ENCODE measurements at places on chromosomes 12 and 14.

GRCh38 chr14:65981192-65981843 lies 504.9 kb upstream of the CCDC196 start:
- no peaks in the 10 kb centered on the region for H3K27me3 ChIP-seq
- no peak for DNase-seq
- H3K36me3 ChIP-seq = no peaks in the 10 kb centered on the region
- H3K4me3 ChIP-seq = no peak overlapping the region

- peak; percentile 88 for DNase-seq
- H3K4me1 ChIP-seq = peaks cover 30% of the 10 kb centered on the region
- peak overlapping the region; percentile 76 for H3K27ac ChIP-seq
- H3K4me3 ChIP-seq = peak overlapping the region; percentile 69
Measured at GRCh38 chr12:109154451-109155438, 38.4 kb downstream of the ACACB start.

DNA sequence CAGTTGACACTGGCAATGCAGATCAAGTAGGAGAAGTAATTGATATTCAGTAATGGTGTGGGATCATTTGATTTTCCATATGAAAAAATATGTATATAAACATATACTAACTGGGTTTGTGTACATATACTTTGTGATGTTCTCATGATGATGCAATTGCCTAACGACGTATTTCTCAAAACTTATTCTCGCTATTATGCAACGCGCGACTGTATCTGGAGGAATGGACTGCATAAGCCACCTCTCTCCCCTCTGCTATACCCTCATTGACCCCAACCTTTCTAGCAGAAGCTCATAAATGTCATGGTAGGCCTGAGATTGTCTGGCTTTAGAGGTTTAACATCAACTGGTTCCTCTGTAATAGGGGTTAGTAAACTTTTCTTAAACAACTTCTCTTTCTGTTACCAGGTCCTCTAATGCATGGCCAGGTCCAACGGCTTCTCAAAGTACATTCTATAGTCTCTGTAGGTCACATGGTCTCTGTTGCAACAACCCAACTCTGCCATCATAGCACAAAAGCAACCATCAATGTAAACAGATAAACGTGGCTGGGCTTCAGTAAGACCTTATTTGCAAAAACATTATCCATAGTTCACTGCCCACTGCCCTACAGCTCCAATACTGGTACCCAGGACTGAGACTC lies 59.3 kb downstream of the FOXN3 start:
- no peak overlapping the region for H3K27ac ChIP-seq
- no peaks in the 10 kb centered on the region for H3K27me3 ChIP-seq
- no peak for DNase-seq
- H3K4me3 ChIP-seq = no peak overlapping the region
- no peaks in the 10 kb centered on the region for H3K36me3 ChIP-seq

GRCh38 chr14:83163016-83163415 lies 1629.4 kb upstream of the SEL1L start:
- no peak for DNase-seq
- no peak overlapping the region for H3K27ac ChIP-seq
- H3K27me3 ChIP-seq = no peaks in the 10 kb centered on the region
- no peaks in the 10 kb centered on the region for H3K36me3 ChIP-seq
- peaks cover 7% of the 10 kb centered on the region for H3K4me1 ChIP-seq

DNA sequence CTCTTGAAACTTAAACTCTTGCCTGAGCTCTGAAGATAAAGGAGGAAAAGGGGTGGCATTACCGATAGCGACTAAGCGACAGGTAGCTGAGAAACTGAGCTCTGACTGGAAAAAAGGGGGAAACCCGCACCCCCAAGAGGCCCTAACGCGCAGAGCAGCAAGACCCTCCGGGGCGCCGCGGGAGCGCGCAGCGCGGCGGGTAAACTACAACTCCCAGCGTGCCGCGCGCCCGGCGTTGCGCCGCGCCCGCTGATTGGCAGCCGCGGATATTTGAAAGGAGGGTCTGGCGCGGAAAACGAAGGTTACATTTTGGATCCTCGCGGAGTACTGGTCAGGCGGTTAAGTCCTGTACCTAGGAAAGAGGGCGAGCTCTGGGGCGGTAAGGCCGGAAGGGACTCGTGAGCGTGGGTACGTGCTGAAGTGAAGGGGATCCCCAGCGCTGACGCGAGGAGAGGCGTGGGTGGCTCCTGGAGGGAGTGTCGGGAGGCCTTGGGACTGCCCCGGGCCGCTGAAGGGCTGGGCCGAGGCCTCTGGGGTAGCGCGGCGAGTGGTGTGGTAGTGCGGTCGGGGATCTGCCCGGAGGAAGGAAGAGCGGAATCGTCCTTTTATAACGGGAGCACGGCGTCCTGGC lies at the start of gene ESPL1:
TSS of gene ESPL1 (plus strand) at position 301 of the 631 bp plus-strand sequence. CDS start 468 bp downstream, outside the sequence.
- no peaks in the 10 kb centered on the region for H3K27me3 ChIP-seq
- DNase-seq = no peak
- no peaks in the 10 kb centered on the region for H3K36me3 ChIP-seq
- peak within 1 kb of the TSS; percentile 77 for H3K4me3 ChIP-seq

GRCh38 chr12:96425951-96426350 lies 25.7 kb upstream of the CDK17 start:
- peaks cover 16% of the 10 kb centered on the region for H3K4me1 ChIP-seq
- H3K36me3 ChIP-seq = no peaks in the 10 kb centered on the region
- no peak overlapping the region for H3K27ac ChIP-seq
- H3K27me3 ChIP-seq = no peaks in the 10 kb centered on the region

- peaks cover 41% of the 10 kb centered on the region for H3K4me1 ChIP-seq
- no peaks in the 10 kb centered on the region for H3K36me3 ChIP-seq
- H3K27me3 ChIP-seq = no peaks in the 10 kb centered on the region
- no peak overlapping the region for H3K27ac ChIP-seq
Measured at GRCh38 chr14:68655911-68656316, 137.0 kb downstream of the ZFP36L1 start.

- no peak for DNase-seq
- H3K4me1 ChIP-seq = no peaks in the 10 kb centered on the region
- H3K36me3 ChIP-seq = no peaks in the 10 kb centered on the region
- no peak overlapping the region for H3K4me3 ChIP-seq
Measured at GRCh38 chr14:56903304-56903969, 93.2 kb upstream of the OTX2 start.

DNA sequence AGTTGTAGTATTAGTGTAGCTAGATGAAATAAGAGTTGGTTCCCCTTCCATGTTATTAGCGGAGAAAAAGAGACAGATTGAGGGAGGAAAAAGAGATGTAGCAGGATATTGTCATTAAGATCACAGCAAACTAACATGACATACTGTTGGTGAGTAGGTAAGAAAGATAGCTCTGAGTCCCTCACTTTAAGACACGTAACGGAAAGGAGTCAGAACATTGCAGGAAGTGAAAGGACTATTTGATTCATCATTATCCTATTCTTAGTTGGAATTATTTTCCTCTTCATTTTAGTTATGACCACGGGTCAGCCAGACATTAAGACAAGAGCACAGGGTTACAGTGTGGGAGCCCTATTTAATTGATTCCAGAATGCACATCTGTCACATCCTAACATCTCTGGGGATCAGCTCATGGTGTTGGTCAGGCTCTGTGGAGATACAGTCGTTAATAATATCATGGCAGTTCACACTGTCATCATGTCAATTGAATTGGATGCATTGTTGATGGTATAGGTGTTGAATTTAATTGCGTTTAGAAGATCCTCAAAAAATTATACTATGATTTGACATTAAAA lies 55.0 kb downstream of the TMX1 start:
- H3K4me3 ChIP-seq = no peak overlapping the region
- no peaks in the 10 kb centered on the region for H3K27me3 ChIP-seq
- peak overlapping the region; percentile 54 for H3K27ac ChIP-seq
- peaks cover 25% of the 10 kb centered on the region for H3K4me1 ChIP-seq
- DNase-seq = no peak
- H3K36me3 ChIP-seq = no peaks in the 10 kb centered on the region

DNA sequence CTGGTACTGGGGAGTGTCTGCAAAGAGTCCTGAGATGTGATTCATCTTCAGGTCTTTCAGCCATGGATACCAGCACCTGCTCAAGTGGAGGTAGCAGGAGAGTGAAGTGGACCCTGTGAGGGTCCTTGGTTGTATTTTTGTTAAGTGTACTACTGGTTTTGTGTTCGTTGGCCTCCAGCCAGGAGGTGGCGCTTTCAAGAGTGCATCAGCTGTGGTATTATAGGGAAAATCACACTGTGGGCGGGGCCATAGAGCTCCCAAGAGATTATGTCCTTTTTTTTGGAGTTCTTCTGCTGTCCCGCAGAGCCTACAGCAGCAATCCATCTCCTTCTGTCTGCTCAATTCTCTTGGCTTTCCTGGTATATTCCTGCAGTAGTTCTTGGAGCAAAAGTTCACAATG lies 66.8 kb downstream of the SPATA7 start:
- no peak for DNase-seq
- H3K27ac ChIP-seq = no peak overlapping the region
- no peaks in the 10 kb centered on the region for H3K4me1 ChIP-seq
- peaks cover 29% of the 10 kb centered on the region for H3K36me3 ChIP-seq
- no peaks in the 10 kb centered on the region for H3K27me3 ChIP-seq

GRCh38 chr12:29050503-29050902 lies 98.6 kb upstream of the FAR2 start:
- no peaks in the 10 kb centered on the region for H3K36me3 ChIP-seq
- no peak overlapping the region for H3K4me3 ChIP-seq
- H3K27me3 ChIP-seq = no peaks in the 10 kb centered on the region
- no peak overlapping the region for H3K27ac ChIP-seq
- H3K4me1 ChIP-seq = no peaks in the 10 kb centered on the region

GRCh38 chr12:51904951-51905470 lies 2.3 kb upstream of the ACVRL1 start:
- peak; percentile 56 for DNase-seq
- peaks cover 51% of the 10 kb centered on the region for H3K4me1 ChIP-seq
- H3K36me3 ChIP-seq = no peaks in the 10 kb centered on the region
- peak overlapping the region; percentile 92 for H3K27ac ChIP-seq
- peak overlapping the region; percentile 27 for H3K4me3 ChIP-seq

GRCh38 chr12:100238801-100239200 lies 28.1 kb downstream of the DEPDC4 start:
- H3K4me3 ChIP-seq = no peak overlapping the region
- no peak for DNase-seq
- H3K27ac ChIP-seq = no peak overlapping the region
- H3K4me1 ChIP-seq = peaks cover 8% of the 10 kb centered on the region
- no peaks in the 10 kb centered on the region for H3K36me3 ChIP-seq
- H3K27me3 ChIP-seq = no peaks in the 10 kb centered on the region

- H3K27ac ChIP-seq = no peak overlapping the region
- H3K4me3 ChIP-seq = no peak overlapping the region
- H3K4me1 ChIP-seq = no peaks in the 10 kb centered on the region
- no peaks in the 10 kb centered on the region for H3K27me3 ChIP-seq
- no peaks in the 10 kb centered on the region for H3K36me3 ChIP-seq
- DNase-seq = no peak
Measured at GRCh38 chr12:25903603-25904245, 54.8 kb upstream of the RASSF8 start.

DNA sequence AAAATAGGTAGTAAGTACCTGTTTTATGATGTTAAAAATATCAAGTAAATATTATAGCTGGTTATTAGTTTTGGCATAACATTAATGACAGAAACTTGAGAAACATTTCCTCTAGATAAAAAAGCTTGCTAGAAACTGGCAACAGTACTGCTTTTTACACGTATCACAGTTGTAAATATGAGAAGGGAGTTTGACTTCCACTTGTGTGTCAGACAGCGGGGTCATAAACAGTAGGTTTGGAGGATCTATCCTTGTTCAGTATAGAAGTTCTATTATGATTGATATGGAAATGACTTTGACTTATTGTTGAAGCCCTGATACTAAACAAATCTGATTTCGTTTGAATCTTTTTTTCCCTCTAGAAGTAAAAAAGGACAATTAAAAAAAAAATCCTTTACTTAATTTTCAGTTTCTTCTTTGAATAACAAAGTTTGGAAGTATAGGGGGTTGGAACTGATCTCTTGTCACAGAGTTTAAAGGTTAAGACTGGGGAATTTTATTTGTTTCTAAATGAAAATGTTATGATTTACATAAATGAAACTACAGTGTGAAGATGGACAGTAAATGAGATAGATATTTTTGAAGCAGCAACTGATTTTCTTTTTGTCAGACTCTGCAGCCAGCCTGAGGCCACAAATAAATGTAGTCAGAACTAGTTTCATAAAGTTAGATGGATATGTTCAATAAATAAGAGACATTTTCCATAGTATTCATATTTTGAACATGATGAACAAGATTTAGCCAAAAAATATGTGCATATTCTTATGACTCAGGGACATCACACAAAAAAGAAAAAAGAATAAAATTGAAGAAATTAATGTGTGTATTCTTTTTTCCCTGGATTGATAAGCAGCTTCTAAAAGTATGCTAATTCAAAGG lies 50.1 kb downstream of the WNK1 start:
- H3K36me3 ChIP-seq = no peaks in the 10 kb centered on the region
- no peak for DNase-seq
- H3K4me1 ChIP-seq = peaks cover 38% of the 10 kb centered on the region

DNA sequence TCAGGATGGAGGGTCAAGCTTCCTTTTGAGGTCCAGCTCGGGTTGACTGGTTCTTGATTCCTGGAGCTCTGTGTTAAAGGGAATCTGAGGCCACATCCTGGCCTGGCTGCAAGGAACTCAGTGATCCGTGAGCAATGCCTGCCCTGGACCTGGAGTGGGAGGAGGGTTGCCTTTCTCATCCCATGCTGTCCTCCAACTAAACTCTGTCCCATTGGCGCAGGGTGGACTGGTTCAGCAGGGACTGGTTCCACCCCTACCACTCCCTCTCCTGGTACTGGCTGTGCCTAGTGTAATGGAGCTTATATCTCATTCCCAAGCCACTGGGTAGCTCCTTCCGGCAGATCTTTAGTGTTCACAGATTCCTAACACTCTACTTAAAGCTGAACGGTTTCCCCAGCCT lies 3.9 kb upstream of the CMKLR1 start:
- no peak for DNase-seq
- peaks cover 12% of the 10 kb centered on the region for H3K4me1 ChIP-seq
- no peak overlapping the region for H3K4me3 ChIP-seq
- H3K27me3 ChIP-seq = peaks cover 5% of the 10 kb centered on the region

DNA sequence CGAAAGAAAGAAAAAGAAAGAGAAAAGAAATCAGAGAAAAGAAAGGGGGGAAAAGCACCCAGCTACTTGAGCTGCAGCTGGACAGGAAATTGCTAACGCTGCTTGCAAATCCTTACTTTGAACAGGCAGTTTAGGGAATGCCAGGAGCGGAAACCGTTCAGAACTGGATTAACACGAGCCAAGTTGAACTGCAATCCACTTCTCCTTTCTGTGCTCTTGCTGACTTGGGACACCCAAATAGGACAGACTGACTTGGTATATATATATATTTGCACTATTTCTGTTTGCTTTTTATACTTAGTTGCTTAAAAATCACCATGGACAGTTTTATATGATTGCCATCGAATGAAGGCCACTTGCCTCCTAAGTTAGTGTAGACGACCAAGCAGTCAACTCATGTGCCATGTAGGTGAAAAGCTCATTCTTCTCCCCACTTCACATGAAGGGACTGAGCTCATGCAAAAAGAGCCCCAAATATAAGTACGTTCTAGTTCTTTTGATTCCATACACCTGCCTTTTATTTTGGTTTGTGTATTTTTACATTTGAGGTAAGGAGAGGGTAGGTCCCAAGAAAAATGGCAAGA lies 5.5 kb downstream of the DUSP6 start:
- peak overlapping the region; percentile 16 for H3K27ac ChIP-seq
- H3K36me3 ChIP-seq = peaks cover 5% of the 10 kb centered on the region
- H3K27me3 ChIP-seq = no peaks in the 10 kb centered on the region
- DNase-seq = no peak
- peak overlapping the region; percentile 22 for H3K4me3 ChIP-seq

Measured in suprapubic skin (tissue), 4 donors.